ENCODE measurements at places on chromosomes 6 and 20. TPM values are rescaled to one million over a fixed set of nuclear protein-coding genes. Genes with fewer than 3 reads are reported as not detected.

The SH3BGRL2 gene
- 21.7 TPM for polyA plus RNA-seq

- no peak for DNase-seq
Measured at GRCh38 chr20:25600632-25601031, 15.3 kb upstream of the NINL start.

DNA sequence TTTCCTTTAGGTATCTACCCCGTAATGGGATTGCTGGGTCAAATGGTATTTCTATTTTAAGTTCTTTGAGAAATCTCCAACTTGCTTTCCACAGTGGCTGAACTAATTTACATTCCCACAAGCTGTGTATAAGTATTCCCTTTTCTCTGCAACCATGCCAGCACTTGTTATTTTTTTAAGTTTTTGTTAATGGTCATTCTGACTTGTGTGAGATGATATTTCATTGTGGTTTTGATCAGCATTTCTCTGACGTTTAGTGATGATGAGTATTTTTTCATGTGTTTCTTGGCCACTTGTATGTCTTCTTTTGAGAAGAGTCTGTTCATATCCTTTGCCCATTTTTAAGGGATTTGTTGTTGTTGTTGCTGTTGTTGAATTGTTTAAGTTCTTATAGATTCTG is 871.1 kb downstream of the KIF16B start:
- no peak for DNase-seq

GRCh38 chr6:61193771-61194170 is 1092.3 kb downstream of the KHDRBS2 start:
- no peak for DNase-seq

- no peak for DNase-seq
Measured at GRCh38 chr20:44014807-44015732, 100.4 kb downstream of the TOX2 start.

DNA sequence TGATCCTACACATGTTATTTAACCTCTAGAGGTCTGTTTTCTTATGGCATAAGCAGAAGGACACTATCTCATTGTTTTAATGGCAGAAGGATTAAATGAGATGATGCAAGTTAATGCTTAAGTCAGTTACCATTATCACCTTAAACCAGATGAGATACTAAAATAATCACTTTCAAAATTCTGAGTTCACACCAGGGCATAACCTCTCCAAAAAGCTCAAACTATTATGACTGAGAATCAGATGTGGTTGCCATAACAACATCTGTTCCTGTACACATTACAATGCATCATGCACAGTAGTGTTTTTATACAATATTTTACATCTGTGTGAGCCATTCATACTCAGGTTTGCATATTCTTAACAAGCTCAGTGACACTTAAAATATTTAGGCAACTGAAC is 10.2 kb downstream of the ADNP start:
- DNase-seq, result peak; percentile 49

DNA sequence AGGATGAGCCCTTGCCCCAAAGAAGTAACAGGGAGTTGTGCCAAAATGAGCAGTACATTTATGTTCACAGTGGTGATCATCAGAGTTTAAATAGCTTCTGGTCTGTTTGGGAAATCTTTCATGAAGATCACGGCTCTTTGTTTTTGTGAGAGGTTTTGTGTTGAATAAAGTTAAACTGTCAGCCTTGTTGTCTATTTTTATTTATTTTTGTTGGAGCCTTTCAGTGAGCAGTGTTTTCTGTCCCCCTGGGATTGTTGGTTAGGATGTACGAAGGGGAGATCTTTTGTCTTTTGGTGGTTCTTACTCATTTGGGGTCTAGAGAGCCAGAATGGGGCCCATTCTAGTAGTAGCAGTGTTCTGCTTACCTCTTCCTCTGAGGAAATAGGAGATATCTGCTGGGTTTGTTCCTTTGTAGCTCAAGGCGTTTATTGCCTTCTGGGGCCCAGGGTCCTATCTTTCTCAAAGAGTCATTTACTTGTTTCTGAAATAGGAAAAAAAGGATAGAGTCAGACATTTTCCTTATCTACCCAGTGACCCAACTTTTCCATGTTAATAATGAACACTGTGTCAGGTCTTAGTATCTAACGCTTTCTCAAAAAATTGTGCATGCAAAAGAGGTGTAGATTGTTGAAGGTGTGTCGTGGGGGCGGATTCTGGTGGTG is 157.4 kb downstream of the JARID2 start:
- DNase-seq, result no peak

DNA sequence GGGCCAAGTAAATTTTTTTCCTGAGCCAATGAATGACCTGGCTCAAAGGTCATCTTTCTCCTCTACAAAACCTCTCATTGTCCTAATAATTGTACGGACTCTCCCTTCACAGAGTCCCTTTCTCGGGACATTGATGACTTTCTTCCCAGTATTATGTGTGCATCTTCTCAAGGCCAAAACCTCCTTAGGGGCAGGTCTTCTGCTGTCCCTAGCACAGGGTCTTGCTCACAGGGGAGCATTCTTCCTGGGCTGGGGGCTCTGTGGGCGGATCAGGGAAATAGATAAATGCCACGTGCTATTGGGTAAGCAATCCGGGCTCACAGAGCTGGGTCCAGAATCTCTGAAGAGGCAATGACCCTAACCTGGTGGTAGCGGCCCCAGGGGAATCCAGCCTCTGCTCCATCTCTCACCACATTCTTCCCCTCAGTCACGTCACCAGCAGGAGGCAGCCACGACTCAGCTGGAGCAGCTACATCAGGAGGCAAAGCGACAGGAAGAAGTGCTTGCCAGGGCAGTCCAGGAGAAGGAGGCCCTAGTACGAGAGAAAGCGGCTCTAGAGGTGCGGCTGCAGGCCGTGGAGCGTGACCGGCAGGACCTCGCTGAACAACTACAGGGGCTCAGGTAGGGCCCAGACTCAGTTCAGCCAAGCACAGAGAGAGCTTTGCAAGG is 23.5 kb downstream of the CEP250 start:
- DNase-seq, result no peak

- DNase-seq, result no peak
Measured at GRCh38 chr6:137492289-137493217, 1.6 kb downstream of the OLIG3 start.

The MEP1A gene
- not detected for polyA plus RNA-seq

- DNase-seq, result no peak
Measured at GRCh38 chr6:161227004-161227960, 46.6 kb downstream of the AGPAT4 start.

The C20orf202 gene
- polyA plus RNA-seq, result 0.27 TPM
